ENCODE measurements at places on chromosomes 2 and 18.

GRCh38 chr2:229627728-229628127 is 86.6 kb downstream of the DNER start:
- no peak for DNase-seq

- DNase-seq, result no peak
These were observed 187.0 kb downstream of the CYRIA start for GRCh38 chr2:16478434-16479210.

- no peak for DNase-seq
These were observed 86.9 kb downstream of the FAM117B start for GRCh38 chr2:202721621-202722020.

DNA sequence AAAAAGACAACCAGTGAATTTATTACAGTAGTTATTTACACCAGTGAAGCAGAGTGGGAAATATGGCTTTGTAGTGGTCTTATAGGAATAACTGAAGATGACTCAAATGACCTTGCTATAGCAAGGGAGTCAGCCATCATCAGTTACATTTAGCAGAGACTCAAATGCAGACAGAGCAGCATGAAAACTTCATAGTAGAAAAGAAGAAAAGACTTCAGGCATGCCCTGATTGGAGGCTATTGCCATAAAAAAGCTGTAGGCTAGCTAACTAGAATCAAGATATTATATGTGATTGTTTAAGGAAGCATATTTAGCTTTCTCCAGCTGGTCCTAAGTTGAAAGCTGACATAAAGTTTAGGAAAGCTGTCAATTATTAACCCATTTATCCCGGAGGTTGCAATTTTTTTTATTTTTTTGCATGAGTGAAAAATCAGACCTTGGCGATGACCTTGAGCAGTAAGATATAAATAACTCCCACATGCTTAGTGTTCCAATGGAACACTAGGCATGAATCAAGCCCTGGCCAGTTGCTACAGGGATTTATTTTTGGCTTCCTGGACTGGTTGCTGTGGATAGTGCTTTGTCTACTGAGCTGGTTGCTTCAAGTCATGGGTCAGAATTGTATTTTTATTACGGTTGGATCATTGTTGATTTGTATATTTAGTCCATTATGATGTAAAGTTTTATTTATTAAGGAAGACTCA is 675.6 kb upstream of the VRK2 start:
- no peak for DNase-seq

GRCh38 chr2:217177720-217178119 is 317.9 kb upstream of the TNP1 start:
- no peak for DNase-seq

DNA sequence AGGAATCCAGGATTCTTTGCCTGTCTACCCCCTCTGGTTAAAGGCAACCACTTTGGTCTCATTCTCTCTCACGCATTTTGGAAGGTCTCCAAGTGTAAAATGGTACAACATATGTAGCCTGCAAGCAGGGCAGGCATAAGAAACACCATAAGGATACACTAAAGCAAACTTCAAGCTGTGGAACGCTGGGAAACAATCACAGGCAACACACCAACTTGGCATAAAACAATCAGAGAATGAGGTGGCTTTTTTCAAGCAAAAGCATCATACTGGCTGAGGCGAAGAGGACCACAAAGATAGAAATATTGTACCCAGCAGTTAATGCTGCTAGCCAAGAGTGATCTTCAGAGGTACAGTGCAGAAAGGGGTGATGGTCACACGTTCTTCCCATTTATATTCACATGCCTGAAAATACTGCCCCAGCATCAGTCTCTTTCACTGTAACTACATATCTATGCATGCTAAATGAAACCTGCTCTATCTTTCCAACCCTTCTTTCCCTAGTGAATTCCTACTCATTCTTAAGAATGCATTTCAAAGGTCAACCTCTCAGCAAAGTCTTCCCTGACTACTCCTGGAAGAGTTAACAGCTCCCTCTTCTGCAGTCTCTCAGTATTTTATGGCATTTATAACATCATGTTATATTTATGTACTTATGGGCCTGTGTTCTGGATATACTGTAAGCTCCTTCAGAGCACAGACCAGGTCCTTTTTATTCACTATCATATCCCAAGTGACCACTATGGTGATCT is 71.9 kb upstream of the GALNT5 start:
- no peak for DNase-seq

DNA sequence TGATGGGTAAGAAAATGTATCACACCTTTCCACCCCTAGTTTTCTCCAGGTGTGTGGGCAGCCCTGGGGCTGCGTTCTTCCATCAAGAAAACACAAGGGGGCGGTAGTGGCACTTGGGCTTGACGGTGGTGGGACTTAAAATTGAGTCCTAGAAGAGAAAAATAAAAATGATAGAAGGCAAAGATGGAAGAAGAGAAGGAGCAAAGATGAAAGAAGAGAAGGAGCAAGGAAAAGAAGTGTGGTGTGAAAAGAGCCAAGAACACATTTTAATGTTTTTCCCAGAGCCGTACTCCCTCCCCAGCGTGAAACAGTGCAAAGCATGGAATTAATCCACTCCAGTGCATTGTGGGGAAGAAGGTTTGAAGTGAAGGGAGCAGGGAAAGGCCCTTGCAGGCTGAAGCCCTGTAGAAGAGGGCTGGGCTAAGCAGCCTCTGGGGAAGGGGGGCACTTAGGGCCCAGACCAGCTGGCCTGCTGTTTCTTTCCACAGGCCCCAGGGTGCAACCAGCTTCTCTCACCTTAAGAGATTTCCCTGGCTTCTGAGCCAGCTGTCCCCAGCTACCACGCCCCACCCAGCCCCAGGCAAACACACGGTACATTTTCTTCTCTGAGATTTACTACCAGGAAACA is 256.8 kb downstream of the RNF152 start:
- no peak for DNase-seq

DNA sequence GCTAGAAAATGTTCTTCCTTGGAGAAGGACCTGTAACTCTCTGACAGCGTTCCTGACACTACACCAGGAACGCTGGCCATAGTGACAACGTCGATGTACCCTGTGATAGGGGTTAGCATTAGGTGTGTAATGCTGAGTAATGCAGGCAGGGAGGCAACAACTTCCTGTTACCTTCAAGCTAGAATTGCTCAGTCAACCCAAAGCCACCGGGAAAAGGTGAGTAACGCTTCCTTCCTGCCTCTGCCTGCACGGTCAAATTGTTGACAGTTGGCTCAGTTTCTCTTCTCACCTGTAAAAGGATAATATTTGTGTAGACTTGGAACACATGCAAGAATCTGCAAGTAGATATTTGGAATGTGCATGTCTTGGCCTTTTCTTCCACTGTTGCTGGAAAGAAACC is 12.7 kb downstream of the FAM110C start:
- no peak for DNase-seq

GRCh38 chr2:238428866-238429265 is 2.1 kb downstream of the ASB1 start:
- no peak for DNase-seq

GRCh38 chr2:127115471-127116199 is 8.7 kb upstream of the BIN1 start:
- no peak for DNase-seq
